Left lung (tissue), 14 donors: ENCODE measurements at places on chromosomes 5 and 9. TPM values are rescaled to one million over a fixed set of nuclear protein-coding genes. Genes with fewer than 3 reads are reported as not detected.

Gene PPP1R26
- total RNA-seq: 20.7 TPM

Gene LMX1B
- total RNA-seq: 0.05 TPM

Gene GABRP
- total RNA-seq: 0.10 TPM

Gene SLC6A7
- not detected for total RNA-seq

DNA sequence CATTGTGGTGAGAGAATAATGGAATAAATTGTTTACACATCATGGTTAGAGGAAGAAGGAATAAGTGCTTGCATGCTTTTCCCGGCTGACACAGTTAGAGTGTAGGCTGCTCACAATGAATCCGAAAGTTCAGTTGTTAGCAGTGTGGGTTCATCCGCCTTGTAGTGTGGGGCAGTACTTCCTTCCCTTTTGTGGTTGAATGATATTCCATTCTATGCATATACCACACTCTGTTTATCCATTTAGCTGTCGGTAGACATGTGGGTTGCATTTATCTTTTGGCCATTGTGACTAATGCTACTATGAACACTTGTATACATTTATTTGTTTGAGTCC, 84.0 kb downstream of the COL5A1 start:
- no peak for DNase-seq

DNA sequence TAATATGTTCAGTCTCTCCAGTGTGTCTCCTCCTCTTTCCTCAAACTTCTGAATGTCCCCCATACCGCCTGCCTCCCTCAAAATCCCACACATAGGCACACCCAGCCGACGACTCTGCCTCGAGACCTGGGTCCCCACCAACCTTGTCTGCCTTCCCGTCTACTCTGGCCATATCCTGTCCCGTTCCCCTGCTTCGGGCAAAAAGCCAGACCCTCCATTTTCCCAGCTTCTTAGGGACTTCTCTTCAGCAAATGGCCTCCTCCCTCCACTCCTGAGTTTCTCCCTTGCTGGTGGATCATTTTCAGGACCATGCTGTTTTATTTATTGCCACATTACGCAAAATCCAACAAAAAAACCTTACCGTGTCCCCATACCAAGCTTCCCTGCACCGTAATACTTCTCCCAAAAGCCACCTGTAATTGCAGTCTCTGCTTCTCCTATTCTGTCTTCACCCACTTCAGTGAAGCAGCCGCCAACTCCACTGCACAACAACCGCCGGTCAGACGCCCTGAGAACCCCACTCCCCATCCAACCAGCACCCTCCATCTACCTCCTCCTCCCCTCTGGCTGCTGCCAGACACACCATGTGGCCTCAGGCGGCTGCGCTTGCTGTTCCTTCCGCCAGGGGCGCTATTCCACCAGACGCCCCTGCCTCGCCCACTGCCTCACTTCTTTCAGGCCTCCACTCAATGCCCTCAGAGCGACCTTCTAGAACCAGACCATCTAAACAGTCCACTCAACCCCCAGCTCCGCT, 117.0 kb downstream of the TRPM6 start:
- DNase-seq: no peak

- DNase-seq: no peak
These were observed 223.5 kb upstream of the PCSK5 start for GRCh38 chr9:75666856-75667554.

DNA sequence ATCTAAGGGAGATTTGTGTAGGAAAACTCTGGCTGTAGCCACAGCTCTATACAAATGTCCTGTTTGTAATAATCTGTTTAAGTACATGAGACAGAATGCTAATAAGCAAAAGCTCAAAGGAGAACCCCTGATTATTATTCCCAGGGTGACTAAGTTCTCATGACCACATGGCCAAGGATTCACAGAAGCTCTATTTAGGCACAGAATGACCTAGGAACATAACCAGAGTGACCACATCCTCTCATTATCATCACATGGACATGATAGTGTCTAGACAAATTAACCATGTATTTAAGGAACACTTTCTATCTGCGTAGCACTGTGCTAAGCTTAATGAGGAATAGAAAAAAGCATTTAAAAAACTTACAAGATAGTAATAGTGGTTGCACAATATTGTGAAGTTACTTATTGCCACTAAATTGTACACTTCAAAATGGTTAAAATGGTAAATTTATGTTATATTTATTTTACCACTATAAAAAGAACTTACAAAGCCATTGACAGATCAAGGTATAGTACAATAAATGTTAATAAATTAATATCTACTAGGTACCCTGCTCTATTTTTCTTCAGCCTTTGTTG, 56.3 kb downstream of the STX17 start:
- DNase-seq: no peak

GRCh38 chr5:55172051-55172899, 702 bp downstream of the CDC20B start:
- no peak for DNase-seq

GRCh38 chr5:107524111-107524510, 146.6 kb downstream of the EFNA5 start:
- no peak for DNase-seq

DNA sequence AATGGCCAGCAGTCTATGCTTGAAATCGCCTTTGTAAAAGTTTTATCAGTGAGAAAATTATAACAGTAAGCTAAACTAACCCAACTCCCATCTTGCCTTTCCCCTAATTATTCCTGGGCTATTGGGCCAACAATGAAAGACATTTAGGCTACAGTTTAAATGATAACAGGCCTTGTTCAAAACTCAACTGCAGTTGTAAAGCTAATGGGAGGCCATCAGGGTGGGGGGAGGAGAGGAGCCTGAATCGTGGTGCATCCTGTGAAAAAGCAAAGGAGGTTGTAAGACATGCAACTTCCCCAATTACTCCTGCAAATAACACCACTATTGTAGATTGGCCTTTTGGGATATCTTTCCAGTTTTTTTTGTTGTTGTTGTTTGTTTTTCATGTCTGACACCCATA, 53.8 kb downstream of the ACTL7B start:
- DNase-seq: no peak

DNA sequence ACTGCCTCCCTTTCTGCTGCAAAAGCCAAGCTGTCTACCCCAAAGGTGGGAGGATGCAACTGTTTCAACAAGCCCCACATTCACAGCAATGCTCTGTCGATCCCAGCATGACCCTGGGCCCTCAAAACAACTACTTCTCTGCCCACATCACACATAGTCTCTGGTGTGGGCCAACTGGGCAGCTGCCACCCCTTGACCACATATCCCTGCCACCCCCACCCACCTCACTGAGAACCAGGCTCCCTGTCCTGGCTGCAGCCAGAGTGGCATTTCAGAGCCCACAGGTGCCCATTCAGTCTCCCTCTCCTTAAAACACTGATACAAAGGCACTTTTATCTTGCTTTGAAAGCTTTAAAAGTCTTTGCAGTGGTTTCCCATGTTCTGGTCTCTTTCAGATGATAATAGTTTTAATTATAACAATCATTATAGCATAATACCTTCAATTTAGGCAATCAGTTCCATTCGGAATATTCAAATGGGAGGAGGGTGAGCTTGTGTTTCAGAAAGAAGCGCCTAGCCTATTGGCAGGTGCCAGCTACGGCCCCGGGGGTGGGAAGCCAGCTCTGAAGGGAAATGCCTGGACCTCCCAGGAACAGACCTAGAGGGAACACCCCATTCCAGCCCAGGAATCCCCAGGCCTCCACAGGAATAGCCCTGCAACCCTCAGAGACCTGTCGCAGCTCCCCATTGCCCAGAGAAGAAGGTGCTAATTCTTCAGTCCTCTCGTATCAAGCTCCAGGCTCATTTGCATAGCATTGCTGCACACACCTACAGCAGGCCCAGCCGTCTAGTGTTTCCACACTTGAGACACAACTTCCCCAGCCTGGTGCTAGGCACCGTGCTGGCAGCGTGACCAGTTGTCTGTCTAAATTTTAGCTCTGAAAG, 90.8 kb downstream of the C5orf15 start:
- no peak for DNase-seq

GRCh38 chr9:105608721-105609598, 51.0 kb downstream of the FKTN start:
- DNase-seq: no peak

DNA sequence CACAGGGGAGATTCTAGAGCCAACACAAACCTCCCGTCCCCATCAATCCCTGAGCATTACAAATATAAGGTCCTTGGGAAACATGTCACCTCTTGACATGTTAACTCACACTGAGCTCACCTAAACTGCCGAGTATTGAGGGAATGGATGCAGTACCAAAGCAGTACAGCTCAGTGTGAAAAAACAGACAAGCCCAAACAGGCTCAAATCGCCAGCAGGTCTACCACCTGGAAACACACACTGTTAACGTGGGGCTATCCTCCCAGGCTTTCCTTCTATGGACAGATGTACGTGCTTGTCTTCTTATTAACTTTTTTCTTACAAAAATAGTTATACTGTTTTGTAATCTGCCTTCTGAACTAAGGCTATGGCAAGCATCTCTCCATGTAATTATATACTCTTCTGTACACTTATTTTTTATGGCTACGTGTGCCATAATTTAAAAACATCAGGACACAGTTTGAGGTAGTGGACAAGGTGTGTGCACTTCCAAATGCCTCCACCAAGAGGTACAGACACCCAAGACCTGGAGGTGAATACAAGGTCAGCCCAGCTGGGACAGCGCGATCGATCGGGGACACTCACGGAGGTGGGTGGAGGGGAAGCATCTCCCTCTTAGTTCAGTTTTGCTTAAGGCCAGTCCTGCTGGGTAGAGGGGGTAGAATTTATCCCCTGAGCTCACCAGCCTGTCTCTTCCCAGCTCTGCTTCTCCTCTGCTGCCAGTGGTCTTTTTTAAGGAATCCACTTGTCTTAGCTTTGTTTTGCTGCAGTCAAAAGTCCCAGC, 76.5 kb downstream of the DAP start:
- DNase-seq: peak; percentile 26

GRCh38 chr5:4294878-4295277, 699.2 kb downstream of the IRX1 start:
- DNase-seq: no peak
